H7 (cell line): ENCODE measurements at places on chromosomes 4 and X.

DNA sequence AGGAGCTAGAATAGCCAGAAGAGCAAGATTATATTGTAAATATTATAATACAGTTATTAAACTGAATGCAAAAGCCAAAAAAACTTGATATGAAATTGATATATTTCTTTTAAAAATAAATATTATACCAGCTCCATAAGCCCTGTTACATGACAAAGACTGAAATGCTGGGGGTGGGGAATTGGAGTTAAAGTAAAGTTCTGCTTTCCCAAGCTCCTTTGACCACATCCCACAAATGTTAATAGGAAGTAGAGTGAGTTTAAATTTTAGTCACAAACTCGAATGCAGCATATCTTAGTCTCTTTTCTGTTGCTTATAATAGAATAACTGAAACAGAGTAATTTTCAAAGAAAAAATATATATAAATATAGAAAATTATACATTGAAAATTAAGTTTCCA lies 46.9 kb upstream of the NFKB1 start:
- no peak for DNase-seq

GRCh38 chrX:112910418-112910817 lies 69.8 kb upstream of the AMOT start:
- DNase-seq = no peak

GRCh38 chr4:48237996-48238645 lies 31.5 kb downstream of the TEC start:
- DNase-seq = no peak

- no peak for DNase-seq
Observed at GRCh38 chr4:55438314-55438713, 42.6 kb downstream of the TMEM165 start.

DNA sequence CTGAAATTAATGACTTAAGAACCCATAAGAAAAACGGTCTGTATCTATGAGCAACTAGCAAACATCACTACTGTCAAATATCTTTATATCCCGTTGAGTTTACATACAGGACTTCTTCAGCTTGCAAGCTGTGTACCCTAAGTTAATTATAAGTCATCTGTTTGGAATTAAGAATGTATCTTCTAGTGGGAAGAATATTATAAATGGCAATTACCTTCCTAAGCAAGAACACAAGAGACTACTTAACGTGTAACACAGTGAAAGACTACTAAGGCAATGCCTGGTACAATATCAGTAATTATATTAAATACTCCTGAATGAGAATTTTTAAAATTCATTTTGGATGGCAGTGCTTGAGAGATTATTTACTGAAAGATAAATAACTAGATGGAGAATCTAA lies 58.5 kb downstream of the ADGRA3 start:
- DNase-seq = no peak

GRCh38 chr4:174358829-174359228 lies 75.1 kb downstream of the CEP44 start:
- no peak for DNase-seq

DNA sequence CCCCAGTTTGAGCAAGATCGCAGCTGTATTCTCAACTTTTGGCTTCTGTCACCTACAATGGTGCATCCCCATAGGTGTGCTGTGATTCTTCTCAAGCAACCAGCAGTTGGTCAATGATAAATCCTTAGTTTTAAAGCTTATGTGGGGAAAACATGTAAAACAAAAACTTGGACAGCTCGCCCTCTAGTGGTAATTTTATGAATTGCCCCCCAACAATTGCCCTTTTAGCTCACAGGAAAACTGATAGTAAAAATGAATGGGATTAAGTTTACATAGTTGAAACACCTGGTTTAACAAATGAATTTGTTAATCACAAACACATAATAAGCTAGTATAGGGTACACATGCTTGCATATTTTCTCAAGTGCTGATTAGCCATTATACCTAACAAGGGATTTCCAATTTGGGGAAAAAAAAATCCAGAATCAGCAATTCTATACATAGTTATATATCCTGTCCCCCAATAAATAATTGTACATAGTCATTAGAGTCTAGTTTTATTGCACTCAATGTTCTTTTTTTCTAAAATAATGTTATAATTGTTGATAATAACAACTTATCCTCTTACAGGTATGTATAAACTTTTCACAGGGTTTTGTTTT lies 30.1 kb downstream of the TEX13A start:
- no peak for DNase-seq

DNA sequence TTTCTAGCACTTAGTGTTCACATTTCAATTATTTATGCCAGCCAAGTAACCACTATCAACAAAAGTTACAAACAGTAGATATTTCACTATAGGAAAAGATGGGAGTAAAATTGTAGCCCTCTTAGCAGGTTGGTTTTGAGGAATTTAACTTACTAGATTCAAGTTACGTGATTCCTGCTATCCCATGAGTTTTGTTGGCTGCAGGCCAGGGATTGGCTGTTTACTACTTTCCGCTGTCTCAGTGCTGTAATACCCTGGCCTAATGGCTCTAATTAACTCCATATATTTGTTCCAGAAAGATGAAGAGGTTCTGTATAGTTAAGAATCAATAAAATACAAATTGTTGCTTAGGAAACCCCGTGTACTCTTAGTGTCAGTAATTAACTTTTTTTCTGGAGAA lies 55.5 kb upstream of the MAGED1 start:
- DNase-seq = no peak

DNA sequence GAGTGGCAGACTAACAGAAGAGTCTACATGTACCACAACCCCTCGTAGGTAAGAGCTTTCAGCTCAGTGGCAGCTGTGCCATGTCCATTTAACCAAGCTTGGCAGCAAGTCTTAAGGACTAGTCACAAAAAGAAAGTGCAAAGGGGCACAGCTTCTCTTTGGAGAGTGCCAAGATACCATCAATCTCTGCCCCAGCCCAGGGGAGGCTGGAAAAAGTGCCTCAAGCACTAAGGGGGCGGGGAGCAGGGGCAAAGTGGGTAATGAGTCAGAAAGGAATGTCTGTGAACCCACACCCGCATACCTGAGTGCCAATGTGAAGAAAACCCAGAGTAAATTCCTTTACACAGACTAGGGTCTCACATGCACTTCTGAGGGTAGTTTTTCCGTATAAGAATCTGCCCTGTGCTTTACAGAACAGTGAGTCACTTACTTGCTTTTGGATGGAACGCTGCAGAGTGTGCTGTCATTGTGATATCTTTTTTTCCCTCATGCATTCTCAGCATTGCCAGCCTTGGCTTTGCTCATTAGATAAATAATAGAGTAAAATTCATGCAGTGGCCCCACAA lies 219.8 kb downstream of the ZNF674 start:
- DNase-seq = no peak

- no peak for DNase-seq
Observed at GRCh38 chr4:105356194-105356593, 117.7 kb downstream of the PPA2 start.

GRCh38 chrX:45240301-45240700 lies 39.6 kb upstream of the DIPK2B start:
- DNase-seq = no peak

DNA sequence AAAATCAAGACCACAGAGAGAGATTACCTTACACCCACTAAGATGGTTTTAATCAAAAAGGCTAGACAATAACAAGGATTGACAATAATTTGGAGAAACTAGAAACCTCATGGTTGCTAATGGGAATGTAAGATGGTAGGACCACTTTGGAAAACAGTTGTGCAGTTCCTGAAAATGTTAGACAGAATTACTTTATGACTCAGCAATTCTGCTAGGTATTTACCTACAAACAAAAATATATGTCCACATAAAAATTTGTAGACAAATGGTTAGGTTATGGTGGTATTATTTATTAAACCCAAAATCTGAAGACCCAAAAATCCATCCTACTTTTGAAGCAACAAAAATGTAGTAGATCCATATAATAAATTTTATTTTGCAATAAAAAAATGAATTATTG lies 1027.0 kb upstream of the ADGRL3 start:
- DNase-seq = no peak

- no peak for DNase-seq
Observed at GRCh38 chrX:41095174-41095573, 9.9 kb downstream of the USP9X start.

DNA sequence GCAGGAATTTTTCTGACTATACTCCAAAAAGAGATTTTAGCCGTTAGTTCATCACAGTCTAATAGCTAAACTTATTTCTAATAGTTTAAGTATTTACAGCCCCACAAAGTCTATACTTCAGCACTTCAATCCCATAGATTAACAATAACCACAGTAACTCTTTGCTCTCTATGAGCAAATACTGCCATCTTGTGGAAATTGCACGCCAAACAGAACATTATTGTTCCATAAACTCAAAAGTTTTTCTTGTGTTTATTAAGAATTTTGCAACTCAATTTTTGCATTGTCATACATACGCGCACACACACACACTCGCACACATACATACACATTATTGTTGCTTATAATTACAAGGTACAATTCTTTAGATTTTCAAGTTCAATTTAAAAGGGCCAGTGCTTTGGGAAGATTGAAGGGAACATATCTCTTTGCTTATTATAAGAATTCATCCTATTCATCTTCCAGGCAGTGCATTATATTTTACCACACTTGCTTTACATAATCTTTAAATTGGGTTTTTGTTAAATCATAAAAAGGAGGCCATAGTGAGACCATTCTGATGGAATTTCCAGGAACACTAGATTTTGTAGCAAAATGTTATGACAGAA lies 63.8 kb upstream of the ATOH1 start:
- peak; percentile 16 for DNase-seq

GRCh38 chr4:152572417-152573086 lies 36.7 kb upstream of the FBXW7 start:
- DNase-seq = no peak

- DNase-seq = no peak
Observed at GRCh38 chr4:110055158-110055768, 142.6 kb downstream of the EGF start.

GRCh38 chrX:115696039-115696438 lies 135.1 kb downstream of the PLS3 start:
- no peak for DNase-seq

GRCh38 chr4:173698557-173699262 lies 168.7 kb upstream of the HAND2 start:
- no peak for DNase-seq

GRCh38 chrX:40524423-40524822 lies 56.3 kb upstream of the ATP6AP2 start:
- no peak for DNase-seq

- DNase-seq = no peak
Observed at GRCh38 chr4:150090836-150091235, 12.6 kb downstream of the DCLK2 start.

GRCh38 chrX:25640276-25640675 lies 497.9 kb upstream of the MAGEB18 start:
- DNase-seq = no peak

- DNase-seq = peak; percentile 45
Observed at GRCh38 chr4:147843162-147843561, 111.3 kb downstream of the ARHGAP10 start.

DNA sequence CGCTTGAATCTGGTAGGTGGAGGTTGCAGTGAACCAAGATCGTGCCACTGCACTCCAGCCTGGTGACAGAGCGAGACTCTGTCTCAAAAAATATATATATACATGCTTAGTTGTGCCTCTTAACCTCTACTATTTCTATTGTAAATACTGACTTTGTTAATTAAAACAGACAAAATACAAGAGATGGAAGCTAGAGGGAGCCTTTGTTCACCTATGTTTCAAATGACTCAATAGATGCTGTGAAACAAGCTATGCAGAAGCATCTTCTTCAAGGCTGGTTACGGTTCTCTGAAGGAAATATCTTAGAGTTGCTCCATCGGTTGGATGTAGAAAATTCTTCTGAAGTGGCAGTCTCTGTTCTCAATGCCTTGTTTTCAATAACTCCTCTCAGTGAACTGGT lies 6.2 kb downstream of the NCAPG start:
- no peak for DNase-seq

DNA sequence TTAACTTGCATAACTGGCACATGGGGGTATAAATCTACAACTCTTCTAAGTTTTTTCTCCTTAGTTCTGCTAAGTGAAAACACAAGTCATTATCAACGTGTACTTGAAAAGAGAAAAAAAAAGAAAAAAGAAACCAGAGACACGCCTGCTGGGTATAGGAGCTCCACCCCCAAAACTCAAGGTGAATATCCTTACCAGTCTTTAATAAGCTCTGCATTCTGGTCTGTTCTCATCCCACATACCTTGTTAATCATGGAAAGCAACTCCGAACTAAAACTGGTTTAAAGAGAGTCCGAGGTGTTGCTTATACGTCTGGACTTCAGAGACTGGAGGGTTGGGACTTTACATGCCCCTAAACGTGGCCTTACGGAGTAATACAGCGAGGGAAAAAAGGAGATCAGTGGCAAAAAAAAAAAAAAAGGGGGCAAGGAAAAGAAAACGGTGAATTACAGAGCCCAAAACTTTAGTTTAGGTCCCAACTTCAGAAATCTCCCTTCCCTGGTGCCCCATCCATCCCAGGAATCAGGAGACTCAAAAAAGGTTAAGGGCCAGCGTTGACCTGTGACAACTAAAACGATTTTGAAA lies 1.0 kb downstream of the PGRMC2 start:
- peak; percentile 52 for DNase-seq

- DNase-seq = no peak
Observed at GRCh38 chrX:45711231-45711630, 510.6 kb upstream of the DIPK2B start.

GRCh38 chrX:122220644-122221373 lies 963.3 kb upstream of the GRIA3 start:
- DNase-seq = peak; percentile 66

- no peak for DNase-seq
Observed at GRCh38 chr4:78002260-78002659, 54.9 kb upstream of the FRAS1 start.

- no peak for DNase-seq
Observed at GRCh38 chrX:26328608-26329319, 112.8 kb downstream of the MAGEB5 start.

- DNase-seq = no peak
Observed at GRCh38 chr4:61246034-61246433, 45.9 kb downstream of the ADGRL3 start.

- DNase-seq = peak; percentile 69
Observed at GRCh38 chrX:47608130-47608810, 11.4 kb downstream of the SYN1 start.

DNA sequence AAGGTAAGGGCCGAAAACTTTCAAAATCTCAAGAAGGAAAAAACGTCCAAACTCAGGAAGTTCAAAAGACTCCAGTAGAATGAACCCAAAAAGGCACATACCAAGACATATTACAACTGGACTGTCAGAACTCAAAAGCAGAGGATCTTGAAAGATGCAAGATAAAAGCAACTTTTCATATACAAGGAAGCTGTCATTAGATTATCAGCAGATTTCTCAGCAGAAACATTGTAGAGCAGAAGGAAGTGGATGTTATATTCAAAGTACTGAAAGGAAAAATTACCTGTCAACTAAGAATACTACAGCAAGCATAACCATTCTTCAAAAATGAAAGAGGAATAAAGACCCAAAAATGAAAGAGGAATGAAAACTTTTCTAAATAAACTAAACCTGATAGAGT lies 224.9 kb downstream of the FAT4 start:
- DNase-seq = no peak
